ENCODE measurements at places on chromosomes 16 and 17.

DNA sequence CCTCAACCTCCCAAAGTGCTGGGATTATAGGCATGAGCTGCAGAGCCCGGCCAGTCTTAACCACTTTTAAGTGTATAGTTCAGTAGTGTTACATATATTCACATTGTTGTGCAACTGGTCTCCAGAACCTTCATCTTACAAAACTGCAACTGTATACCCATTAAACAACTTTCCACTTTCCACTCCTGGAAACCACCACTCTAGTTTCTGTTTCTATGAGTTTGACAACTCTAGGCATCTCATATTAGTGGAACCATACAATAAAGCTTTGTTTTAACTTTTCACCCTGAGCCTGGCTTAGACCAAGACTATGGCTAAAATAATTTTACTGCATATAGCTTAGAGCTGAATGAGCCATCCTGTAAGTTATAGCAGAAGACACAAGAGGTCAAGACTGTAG is 108.0 kb upstream of the GOT2 start:
- no peak for DNase-seq

GRCh38 chr17:12566291-12566690 is 99.4 kb upstream of the MYOCD start:
- no peak for DNase-seq

DNA sequence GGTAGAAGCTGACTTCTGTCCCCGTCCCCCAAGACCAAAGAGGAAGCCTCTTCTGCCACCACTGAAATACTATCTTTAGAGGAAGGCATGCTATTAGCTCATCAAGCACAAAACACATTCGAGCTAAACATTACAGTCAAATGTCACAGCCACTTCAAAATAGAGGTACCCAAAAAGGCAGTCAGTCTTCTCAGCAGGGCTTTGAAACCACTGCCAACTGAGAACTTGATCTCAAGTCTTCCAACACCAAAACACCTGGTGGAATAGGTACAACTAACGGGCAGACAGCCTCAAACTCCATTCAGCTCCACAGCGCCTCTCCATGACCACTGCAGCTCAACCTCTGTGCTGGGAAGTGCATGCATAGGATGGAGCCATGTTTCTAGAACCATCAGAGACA is 36.0 kb downstream of the ZFHX3 start:
- no peak for DNase-seq

DNA sequence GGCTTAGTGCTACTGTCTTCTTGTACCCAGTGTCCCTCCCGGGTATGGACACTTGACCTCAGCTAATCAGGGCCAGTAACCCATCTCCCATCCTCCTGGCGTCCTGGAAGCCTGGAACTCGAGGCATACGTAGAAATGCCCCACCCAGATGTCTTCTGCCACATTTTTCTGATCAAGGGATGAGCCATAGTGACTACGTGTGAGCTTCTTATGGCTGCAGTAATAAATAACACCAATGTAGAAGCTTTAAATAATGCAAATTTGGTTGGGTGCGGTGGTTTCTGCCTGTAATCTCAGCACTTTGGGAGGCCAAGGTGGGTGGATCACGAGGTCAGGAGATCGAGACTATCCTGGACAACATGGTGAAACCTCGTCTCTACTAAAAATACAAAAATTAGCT is 3.0 kb upstream of the KCNG4 start:
- no peak for DNase-seq

GRCh38 chr17:17507465-17508011 is 11.3 kb upstream of the RASD1 start:
- DNase-seq, result no peak

Data from GM04503 (cell line).